Thyroid gland (tissue), 4 donors: ENCODE measurements at places on chromosomes 3 and 15. TPM values are rescaled to one million over a fixed set of nuclear protein-coding genes. Genes with fewer than 3 reads are reported as not detected.
A peak's percentile ranks its signal among the peaks of the same experiment; 100 is the strongest.

- no peaks in the 10 kb centered on the region for H3K36me3 ChIP-seq
- H3K27me3 ChIP-seq = no peaks in the 10 kb centered on the region
- no peaks in the 10 kb centered on the region for H3K4me1 ChIP-seq
Measured at GRCh38 chr3:76487446-76487845, 552.5 kb upstream of the ROBO2 start.

- no peak overlapping the region for H3K27ac ChIP-seq
- no peak for DNase-seq
- H3K4me1 ChIP-seq = no peaks in the 10 kb centered on the region
- H3K27me3 ChIP-seq = no peaks in the 10 kb centered on the region
- H3K36me3 ChIP-seq = no peaks in the 10 kb centered on the region
Measured at GRCh38 chr15:35496585-35496984, 49.4 kb downstream of the DPH6 start.

GRCh38 chr3:22063500-22063899, 312.5 kb upstream of the ZNF385D start:
- no peak overlapping the region for H3K4me3 ChIP-seq
- H3K4me1 ChIP-seq = no peaks in the 10 kb centered on the region
- H3K36me3 ChIP-seq = no peaks in the 10 kb centered on the region

- H3K27ac ChIP-seq = no peak overlapping the region
- no peak for DNase-seq
- H3K4me3 ChIP-seq = no peak overlapping the region
- H3K36me3 ChIP-seq = no peaks in the 10 kb centered on the region
- H3K27me3 ChIP-seq = no peaks in the 10 kb centered on the region
- H3K4me1 ChIP-seq = peaks cover 3% of the 10 kb centered on the region
Measured at GRCh38 chr3:23246651-23247050, 43.5 kb downstream of the UBE2E2 start.

DNA sequence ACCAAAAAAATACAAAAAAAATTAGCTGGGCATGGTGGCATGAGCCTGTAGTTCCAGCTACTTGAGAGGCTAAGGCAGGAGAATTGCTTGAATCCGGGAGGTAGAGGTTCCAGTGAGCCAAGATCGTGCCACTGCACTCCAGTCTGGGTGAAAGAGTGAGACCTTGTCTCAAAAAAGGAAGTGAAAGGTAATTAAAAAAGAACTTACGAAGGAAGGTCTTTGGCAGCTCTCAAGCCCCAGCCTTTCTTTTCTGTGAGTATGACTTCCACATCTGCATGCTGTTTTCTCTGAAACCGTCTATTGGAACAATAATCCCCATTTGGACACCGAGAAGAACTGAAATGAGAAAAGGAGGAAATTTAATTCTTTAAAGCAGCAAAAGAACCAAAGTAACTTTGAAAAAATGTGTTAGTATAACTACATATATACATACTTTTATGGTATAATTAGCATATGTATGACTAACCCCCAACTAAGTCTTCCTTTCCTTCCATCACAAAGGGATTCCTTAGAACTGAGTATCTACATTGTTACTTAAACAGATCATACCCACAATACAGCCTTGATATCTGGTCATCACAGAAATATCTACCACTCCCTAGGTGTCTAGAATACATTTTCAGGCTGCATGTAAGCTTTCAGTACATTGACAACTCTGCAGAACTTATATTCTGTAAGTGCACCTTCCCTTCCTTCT, 50.1 kb downstream of the SETD2 start:
- no peaks in the 10 kb centered on the region for H3K27me3 ChIP-seq
- no peaks in the 10 kb centered on the region for H3K4me1 ChIP-seq
- DNase-seq = no peak
- H3K4me3 ChIP-seq = no peak overlapping the region
- peaks cover 30% of the 10 kb centered on the region for H3K36me3 ChIP-seq

DNA sequence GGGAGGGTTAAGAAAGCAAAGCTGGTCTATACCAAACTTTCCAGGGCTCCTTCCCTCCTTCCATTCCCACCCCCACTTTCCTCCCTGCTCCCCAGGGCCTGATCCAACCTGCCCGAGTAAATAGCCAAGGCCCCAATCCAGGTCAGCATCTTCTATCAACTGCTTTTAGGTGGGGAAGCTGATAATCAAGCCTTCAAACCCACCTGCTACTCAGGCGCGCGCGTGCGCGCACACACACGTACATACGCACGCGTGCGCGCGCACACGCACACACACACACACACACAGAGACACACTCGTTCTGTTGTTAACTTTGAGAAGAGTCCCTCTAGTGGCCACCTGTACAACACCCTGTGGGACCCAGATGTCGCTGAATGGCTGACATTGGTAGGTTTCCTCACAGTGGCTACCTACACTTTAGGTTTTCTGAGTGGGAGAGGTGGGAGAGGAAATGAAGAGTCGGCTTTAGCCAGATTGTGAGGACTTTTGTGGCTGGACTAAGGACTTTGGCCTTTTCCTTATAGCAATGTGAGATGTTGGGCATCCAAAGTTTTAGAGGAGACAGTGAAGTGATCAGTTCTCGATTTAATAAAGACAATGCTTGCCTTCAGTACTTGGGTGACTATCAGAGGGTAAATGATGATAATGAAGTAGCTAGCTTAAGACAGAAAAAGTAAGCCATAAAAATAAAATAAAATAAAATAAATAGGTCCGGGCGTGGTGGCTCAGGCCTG, 179.9 kb upstream of the C2CD4B start:
- no peaks in the 10 kb centered on the region for H3K36me3 ChIP-seq
- H3K4me3 ChIP-seq = no peak overlapping the region
- H3K27me3 ChIP-seq = no peaks in the 10 kb centered on the region
- H3K4me1 ChIP-seq = no peaks in the 10 kb centered on the region
- no peak overlapping the region for H3K27ac ChIP-seq

- no peak overlapping the region for H3K4me3 ChIP-seq
- no peaks in the 10 kb centered on the region for H3K27me3 ChIP-seq
- no peak overlapping the region for H3K27ac ChIP-seq
- DNase-seq = no peak
- H3K36me3 ChIP-seq = no peaks in the 10 kb centered on the region
- H3K4me1 ChIP-seq = no peaks in the 10 kb centered on the region
Measured at GRCh38 chr3:11198070-11198469, 43.8 kb downstream of the HRH1 start.

DNA sequence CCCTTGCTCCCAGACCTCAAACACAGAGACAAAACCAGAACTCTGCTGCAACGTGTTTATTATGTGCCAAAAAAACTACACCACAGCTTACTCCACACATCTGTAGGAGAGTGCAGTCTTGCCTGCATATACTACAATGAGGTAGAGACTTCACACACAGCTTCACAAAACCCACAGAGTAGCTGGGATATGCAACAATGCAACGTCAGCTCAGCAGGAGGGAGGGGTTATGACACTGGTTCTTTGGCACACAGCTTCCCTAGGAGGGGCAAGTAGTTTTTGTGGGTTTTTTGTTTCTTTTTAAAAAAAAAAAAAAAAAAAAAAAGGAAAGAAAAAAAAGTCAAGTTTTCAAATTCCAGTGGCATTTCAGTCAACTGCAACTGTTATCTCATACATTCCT, 2.9 kb upstream of the RPS17 start:
- H3K4me1 ChIP-seq = peaks cover 18% of the 10 kb centered on the region
- no peak overlapping the region for H3K27ac ChIP-seq
- DNase-seq = no peak
- no peaks in the 10 kb centered on the region for H3K27me3 ChIP-seq

DNA sequence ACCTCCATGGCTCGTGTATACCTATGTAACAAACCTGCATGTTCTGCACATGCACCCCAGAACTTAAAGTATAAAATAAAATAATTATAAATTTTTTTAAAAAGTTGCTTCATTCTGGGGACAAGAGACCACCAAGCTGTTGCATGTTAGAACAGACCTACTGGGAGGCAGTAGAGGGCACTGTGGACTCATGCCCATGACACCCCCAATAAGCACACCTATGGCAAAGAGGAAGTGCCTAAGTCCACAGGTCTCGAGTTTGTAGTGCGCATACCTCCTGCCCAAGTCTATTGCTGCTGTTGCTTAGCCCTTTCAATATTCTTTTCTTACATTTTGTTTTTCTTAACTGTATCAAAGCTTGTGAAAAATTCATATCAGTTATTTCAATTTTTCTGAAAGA, 267.9 kb upstream of the THBS1 start:
- no peaks in the 10 kb centered on the region for H3K27me3 ChIP-seq
- DNase-seq = peak; percentile 34
- H3K36me3 ChIP-seq = no peaks in the 10 kb centered on the region
- no peaks in the 10 kb centered on the region for H3K4me1 ChIP-seq

GRCh38 chr3:110608566-110608965, 463.1 kb upstream of the NECTIN3 start:
- no peak for DNase-seq
- H3K27me3 ChIP-seq = no peaks in the 10 kb centered on the region
- no peaks in the 10 kb centered on the region for H3K4me1 ChIP-seq
- H3K4me3 ChIP-seq = no peak overlapping the region

Gene SPSB4
- total RNA-seq = not detected

Gene CCR3
- total RNA-seq = not detected

Gene IGSF10
- 5.1 TPM for total RNA-seq

Gene SLC24A5
- not detected for total RNA-seq
